ENCODE measurements at places on chromosomes 7 and 10. TPM values are rescaled to one million over a fixed set of nuclear protein-coding genes. Genes with fewer than 3 reads are reported as not detected.

Gene VGF
- total RNA-seq, result not detected

Gene ADAM12
- 10.5 TPM for total RNA-seq

Gene TWIST1
- 45.9 TPM for total RNA-seq

Gene CYREN
- total RNA-seq, result 49.8 TPM

Gene CALML5
- total RNA-seq, result not detected

Gene PVRIG
- total RNA-seq, result not detected

Gene ACTA2
- 340 TPM for total RNA-seq

Gene VWDE
- 0.66 TPM for total RNA-seq

Gene TAS2R5
- total RNA-seq, result 1.8 TPM

Gene CCL24
- not detected for total RNA-seq

- no peak for DNase-seq
Measured at GRCh38 chr10:132539894-132540293, 2.3 kb downstream of the INPP5A start.

DNA sequence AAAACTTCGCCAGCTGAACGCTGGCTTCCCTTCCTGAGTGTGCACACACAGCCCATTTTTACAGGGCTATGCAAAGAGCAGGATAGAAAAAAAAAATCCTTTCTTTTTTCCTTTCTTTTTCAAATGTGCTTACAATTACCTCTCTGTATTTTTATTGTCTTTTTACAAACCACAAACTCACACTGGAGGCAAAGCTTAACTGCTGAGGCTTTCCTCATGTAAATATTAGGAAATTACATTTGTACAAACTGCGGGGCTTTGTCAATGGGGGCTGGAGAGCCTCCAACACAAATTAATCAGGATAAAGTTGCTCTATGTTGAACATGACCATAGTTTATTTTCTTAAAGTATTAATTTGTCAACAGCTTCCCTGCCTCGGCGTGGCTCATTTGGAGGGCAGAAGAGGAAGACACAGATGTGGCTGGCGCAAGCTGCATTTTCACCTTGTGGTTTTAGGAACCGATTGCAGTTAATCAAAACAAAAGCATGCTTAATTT, 411.7 kb upstream of the MKI67 start:
- no peak for DNase-seq

DNA sequence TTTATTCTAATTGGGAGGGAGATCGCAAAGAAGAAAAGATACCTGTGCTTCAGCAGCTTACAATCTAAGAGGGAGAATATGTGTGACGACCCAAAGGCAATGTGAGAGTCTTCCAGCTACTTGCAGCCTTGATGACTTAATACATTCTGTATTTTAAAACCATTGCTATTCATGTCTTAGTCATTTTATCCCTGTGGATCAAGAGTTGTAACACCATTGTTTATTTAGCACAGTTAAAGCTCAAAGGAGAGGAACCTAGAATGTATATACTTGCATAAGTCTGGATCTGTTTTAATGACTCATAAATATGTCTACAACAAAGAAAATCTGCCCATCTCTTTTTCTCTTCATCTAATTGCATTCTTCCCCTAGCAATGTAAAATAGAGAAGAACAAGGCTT, 117.9 kb upstream of the DLX6 start:
- no peak for DNase-seq

DNA sequence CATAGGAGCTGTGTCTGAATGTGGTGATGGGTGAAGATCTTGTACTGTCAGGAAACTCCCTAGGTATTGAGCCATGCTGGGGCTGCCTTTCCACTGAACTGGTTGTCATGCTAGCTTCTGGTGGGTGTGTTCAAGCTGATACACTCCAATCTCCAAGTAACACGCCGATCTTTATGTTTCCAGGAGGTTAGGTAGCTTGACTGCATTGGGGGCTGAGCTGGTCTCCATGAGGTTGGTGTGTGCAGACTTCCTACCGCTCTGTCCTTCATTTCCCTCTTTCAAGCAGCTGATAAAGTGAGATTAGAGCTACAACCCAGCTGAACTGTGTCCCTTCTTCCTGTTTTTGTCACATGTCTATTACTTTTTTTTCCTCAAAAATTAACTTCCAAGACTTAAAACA, 265.5 kb downstream of the ANKRD30A start:
- no peak for DNase-seq

DNA sequence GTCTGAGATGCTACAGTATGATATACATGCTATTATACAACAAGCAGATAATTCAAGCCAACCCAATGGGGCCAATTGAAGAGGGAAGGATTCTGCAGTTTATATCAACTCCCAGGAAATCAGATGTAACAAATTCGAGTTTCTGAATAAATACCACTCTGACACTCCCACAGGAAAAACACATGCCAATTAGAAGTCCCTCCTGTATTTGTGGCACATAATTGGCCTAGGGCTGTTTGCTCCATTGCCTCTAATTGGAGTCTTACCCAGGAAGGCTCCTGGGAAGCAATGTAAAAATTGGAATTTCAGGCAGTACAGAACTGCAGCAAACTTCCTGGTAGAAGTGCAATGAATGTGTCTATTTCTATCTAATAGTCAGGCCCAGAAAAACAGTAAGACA, 4.7 kb downstream of the PPA1 start:
- no peak for DNase-seq

GRCh38 chr7:12320987-12321647, 82.5 kb downstream of the VWDE start:
- DNase-seq, result no peak

DNA sequence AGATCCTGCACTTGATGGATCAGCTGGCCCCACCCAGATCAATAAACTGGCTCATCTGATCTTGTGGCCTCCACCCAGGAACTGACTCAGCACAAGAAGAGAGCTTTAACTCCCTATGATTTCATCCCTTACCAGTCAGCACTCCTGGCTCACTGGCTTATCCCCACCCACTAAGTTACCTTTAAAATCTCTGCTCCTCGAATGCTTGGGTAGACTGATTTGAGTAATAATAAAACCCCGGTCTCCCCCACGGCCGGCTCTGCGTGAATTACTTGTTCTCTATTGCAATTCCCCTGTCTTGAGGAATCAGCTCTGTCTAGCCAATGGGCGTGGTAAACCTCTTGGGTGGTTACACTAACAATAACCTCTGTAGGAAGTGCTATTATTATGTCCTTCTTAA, 83.7 kb downstream of the MBL2 start:
- DNase-seq, result no peak

DNA sequence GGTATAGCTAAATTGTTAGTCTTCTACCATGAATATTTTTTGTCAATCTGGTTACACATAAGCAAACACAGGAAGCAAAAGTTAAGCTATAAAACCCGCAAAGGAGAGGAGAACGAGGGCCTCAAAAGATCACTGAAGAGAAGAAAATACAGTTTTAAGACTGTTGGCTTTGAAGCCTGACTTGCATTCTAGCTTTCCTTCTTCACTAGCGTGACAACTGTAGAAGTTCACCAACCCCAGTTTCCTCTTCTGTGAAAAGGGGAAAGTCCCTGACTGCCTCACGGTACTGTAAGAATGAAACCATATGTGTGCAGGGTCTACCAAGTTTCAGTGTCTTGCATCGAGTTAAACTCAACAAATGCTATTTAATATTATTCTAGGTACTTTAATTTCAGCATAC, 7.5 kb upstream of the LRRN3 start:
- DNase-seq, result no peak

DNA sequence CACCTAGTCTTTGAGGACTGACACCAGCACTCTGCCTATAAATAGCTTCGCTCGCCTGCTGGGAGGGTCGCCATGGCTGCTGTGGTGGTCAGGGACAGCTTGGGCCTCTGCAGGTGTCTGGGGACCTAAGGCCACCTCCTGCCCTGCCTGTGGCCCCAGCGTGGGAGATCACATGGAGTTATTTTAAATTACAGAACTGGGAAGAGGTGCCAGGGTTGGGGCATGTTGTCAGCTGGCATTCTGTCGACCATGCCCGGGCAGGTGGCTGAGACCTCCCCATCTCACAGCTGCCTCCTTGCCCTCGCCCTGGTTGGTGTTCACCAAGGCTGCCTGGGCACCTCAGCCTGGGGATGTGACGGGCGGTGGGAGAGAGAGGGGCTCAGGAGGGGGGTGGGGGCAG, 18.1 kb downstream of the SHH start:
- DNase-seq, result no peak

DNA sequence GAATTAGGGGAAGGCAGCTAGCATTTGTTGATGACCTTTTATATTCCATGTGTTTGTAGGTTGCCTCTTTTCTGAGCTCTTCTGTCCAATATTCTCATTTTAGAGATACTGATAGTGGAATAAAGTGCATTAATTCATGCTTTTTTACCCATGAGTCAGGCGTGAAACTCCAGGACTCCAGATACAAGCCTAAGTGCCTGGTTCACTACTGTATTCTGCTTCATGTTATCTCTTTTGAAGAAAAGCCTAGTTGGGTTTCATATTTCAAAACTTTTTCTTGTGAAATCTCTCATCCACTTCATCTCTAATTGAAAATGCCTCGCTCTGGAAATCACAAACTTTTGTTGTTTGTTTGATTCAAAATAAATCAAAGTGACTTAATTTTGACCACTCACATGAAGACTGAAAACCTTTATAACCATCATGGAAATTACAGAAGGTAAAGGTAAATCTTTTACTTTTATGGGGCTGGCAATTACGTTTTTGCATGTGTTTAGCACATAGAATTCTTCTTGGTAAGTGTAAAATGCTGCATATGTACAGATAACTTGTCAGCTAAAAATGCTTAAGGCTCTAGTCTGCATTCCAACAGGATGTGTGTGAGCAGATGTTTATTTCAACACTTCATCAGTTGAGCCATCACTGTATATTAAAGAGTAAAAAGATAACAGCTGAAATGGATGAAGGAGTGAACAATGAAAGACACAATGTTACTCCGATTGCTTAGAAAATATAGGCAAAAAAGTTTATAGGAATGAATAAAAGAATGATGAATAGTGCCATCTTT, 961.8 kb upstream of the CELF2 start:
- no peak for DNase-seq

DNA sequence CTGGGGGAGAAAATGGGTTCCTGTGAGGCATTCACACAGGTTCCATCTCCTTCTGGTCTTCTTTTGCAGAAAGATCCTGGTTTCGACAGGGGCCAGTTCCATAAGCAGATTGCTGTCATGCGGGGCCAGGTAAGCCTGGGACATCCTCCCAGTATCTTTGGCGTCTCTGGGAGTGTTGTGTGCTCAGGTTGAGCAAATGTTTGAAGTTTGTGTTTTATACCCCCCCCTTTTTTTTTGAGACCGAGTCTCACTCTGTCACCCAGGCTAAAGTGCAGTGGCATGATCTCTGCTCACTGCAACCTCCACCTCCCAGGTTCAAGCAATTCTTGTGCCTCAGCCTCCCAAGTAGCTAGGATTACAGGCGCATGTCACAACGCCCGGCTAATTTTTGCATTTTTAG, 20.0 kb downstream of the AVPI1 start:
- no peak for DNase-seq

- no peak for DNase-seq
Measured at GRCh38 chr10:21512573-21513404, 12.7 kb downstream of the SKIDA1 start.

DNA sequence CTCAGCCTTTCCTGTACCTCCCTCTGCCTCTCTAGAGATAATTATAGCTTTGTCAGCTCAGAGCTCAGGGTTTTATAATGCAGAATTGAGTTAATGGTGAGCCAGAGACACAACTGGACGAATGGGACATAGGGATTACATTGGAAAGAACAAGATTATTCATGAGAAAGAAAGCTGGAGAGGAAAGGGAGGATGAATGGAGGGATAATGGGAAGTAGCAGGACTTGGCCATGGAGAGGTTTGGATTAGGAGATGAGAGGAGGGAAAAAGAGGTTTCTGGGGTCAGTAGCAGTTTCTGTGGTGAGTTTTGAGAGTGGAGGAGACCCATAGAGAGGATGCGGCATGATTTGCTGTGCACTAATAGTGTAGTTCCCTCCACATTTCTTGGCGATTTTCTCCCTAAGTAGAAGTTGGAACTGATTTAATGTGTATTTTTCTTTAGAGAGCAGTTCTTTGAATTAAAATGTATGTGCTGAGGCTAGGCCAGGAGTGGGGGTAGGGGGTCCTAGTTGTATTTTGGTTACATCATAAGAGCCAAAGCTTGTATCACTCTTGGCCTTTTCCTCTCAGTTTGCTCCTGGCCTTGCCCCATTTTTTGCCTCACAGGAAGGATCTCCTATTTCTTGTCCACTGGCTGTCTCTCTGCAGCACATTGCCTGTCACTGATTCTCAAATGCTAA, 107.4 kb downstream of the MKX start:
- DNase-seq, result no peak

- no peak for DNase-seq
Measured at GRCh38 chr10:125120053-125120710, 40.2 kb downstream of the CTBP2 start.

DNA sequence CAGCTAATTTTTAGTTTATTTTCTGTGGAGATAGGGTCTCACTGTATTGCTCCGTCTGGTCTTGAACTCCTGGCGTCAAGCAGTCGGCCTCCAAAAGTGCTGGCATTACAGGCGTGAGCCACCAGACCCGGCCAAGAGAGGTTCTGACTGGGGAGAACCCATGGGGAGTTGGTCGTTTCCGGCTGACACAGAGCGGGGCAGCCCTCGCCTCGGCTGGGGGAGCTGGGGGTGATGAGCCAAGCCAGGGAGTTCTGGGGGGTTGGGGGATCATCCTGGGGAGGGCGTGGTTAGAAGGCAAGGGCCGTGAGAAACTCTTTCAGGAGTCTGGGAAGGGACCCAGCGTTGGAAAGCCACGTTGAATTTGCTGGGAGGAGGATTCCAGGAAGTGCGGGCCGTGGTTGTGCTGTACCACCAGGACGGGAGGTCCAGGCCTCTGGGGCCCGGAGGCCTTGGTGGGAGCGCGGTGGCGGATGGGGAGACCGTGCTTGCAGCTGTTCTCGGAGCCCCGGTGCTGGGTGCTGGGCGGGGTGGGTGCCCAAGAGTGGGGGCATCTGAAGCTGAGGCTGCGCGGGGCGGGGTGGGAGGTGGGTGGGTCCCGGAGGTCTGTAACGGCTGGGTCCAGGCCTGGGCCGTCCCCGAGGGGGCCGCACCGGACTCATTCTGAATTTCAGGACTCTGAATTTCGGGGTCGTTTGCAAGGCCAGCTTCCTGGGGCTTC, 8.4 kb upstream of the ZNF853 start:
- DNase-seq, result no peak

- DNase-seq, result no peak
Measured at GRCh38 chr10:49596836-49597235, 13.3 kb upstream of the SLC18A3 start.

- DNase-seq, result no peak
Measured at GRCh38 chr10:89295597-89295996, 6.2 kb upstream of the IFIT2 start.

- DNase-seq, result no peak
Measured at GRCh38 chr7:142720172-142720773, 29.0 kb upstream of the PRSS1 start.

DNA sequence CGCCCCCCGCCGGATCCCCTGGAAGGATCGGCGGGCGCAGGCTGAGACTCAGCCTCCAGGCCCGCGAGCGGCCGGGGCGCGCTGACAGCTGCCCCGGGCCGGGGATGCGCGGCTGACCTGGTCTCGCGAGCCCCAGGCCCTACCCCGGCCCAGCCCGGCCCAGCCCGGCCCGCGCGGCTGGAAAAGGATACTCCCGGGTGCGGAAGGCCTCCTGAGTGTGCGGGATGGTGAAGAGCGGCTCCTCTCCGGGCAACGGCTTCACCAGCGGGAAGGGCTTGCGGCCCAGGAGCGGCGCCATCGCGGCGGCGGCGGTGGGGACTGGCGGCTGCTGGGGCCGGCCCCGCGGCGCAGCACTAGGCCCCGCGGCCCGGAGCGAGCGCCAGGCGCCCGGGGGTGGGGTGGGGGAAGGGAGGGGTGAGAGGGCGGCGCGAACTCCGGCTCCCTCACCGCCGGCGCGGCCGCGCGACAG, 423 bp downstream of the BAZ1B start:
- DNase-seq, result no peak
